Stimulated activated CD8-positive, alpha-beta memory T cell treated with anti-CD3 and anti-CD28 coated beads, Interleukin-4, amount 100 ng/mL, for 1 hour (primary cell): ENCODE measurements at places on chromosomes 12 and 14.

DNA sequence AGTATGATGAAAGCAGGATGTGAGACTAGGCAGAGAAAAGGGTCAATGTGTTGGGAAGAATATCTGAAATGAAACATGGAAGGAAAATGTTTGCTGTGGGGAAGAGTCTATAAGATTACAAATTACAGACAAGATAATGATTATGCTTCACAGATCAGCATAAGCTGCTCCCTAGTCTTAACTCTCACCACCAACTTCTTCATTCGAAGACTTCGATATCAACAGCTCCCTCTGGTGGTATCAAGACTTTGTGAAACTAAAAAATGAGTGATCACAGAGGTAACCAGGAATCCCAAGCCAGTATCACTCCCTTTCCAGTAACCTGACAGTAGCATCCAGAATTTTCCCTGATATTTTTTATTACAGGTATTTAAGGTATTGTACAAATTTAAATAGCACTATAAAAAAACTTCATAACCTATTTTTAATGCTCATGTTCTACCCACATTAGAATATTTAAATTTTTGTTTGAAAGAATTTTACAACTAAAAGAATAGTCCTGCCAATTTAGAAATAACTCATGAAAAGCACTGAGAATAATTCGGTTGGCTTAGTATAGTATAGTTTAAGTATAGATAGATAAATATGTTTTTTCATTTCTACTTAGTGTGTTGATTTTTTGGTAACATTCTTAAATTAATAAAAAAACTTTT is 84.4 kb downstream of the C2CD5 start:
- DNase-seq = no peak

- DNase-seq = no peak
These were observed 948.1 kb downstream of the NRXN3 start for GRCh38 chr14:79118291-79118690.

DNA sequence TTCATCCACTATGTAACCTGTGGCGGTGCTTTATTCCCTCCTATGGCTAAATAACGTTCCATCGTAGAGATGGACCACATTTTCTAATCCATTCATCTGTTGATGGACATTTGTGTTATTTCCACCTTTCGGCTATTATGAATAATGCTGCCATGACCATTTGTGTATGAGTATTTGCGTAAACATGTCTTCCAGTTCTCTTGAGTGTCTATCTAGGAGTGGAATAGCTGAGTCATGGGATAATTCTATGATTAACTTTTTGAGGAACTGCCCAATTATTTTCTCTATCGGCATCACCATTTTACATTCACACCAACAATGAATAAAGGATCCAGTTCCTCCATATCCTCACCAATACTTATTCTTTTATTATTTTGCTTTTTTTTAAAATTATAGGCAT is 261.9 kb upstream of the SFSWAP start:
- DNase-seq = no peak

GRCh38 chr12:100987552-100988521 is 193.3 kb downstream of the ANO4 start:
- no peak for DNase-seq

DNA sequence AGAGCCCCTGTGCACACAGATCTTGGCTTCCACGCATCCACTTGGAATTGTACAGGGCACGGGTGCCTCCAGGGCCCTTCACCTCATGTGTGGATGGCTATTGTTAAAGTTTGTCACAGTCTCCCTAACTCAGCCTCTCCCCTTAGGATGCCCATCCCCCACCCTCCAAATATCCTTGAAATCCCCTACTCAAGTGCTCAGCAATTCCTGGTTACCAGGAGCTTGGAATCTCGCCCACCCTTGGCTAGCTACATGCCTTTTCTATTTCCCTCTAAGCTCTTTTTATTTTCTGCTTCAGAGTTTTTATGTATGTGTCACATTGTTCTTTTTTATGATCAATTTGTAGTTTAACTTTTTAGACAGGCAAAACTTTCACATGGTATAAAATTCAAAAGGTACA is 13.0 kb upstream of the NR1H4 start:
- DNase-seq = no peak

DNA sequence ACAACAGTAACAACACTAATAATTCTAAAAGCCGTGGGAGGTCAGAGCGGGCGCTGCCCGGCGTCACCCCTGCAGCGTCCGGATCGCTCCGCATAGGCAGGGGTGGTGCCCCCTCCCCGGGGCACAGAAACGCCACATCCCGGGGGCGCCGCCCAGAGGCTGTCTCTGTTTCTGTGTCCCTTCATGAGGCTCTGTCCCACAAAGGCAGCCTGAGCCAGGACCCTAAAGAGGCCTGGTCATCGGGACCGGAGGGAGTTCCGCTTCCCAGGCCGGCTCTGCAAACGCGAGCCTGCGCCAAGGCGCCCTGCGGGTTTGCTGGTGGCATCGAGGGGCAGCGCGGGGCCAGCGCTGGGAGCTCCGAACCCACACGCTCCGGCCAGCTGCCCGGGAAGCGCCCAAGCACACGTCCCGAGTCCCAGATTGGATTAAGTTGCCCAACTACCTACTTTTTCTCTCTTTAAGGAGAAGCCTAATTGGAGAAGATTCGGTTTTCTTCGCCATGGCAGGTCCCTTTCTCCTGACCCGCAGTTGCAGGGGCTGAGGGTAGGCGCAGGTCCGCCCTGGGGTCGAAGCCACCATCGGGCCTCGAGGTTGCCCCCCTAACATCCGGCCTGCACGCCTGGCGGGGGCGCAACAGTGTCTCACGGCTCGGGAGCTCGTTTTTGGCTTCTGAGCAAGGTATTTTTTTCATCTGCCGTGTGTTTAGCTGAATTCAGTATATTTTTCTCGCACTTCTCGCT is 421.7 kb downstream of the VRK1 start:
- DNase-seq = no peak

DNA sequence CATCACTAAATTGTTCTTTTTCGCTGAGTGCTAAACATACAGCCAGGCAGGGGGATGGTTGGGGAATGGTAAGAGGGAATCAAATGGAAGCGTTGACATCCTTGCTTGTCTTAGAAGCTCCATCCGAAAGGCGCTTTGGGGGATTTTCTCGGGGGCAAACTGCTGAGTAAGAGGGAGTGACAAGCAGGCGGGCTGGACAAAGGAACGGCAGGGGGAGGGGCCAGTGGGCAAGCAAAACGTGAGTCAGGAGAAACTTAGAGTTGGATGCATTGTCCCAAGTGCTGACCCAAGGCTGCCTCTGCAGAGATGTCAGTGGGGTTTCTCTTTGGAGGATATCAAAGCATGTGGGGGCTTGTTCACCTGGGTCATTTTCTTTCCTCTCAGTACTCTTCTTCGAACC is 480.5 kb downstream of the VRK1 start:
- DNase-seq = no peak

DNA sequence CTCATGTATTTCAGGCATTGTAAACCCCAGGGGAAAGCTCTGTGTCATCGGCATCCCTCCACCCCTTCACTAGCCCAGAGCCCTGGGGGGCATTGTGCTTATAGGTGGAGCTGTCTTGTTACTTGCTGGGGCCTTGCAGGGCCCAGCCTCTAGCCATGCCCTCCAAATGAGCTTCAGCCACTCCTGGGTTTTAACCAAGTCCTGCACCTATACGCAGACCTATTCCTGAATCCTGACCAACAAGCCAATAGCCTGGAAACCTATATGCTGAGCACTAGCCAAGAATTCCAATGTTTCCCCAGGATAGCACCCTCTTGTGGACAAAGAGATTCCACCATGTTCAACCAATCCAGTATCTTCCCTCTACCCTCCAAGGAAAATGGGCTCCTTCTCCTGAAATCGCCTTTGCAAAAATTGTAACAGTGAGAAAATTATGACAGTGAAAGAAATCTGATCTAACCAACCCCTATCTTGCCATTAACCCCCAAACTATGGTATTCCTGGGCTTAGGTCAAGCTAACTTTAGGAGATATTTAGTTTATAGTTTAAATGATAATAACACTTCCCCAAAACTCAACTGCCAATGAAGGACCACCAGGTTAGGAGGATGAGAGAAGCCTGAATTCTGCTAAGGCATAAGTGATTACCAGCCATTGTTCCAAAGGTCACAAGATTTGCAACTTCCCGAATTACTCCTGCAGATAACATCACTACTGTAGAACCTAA is 55.5 kb downstream of the TTC7B start:
- no peak for DNase-seq

DNA sequence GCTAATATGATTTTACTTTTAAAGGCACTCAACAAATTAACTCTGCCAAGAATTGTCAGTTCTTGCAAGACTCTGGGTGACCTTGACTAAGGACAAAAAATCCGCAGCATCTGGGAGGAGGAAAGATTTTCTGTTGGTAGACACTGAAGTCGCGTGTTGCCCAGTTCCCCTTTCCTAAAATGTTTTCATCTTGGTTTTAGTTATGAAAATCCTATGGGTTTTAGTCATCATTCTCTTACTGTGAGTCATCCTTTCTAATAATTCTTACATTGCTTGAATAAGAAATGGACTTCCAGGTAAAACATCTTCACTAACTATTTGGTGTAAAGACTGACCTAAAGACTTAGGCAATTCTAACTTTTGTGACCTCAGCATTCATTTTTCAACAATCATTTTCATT is 9.1 kb downstream of the GSG1 start:
- no peak for DNase-seq

- no peak for DNase-seq
These were observed 45.3 kb downstream of the BEGAIN start for GRCh38 chr14:100541621-100542560.

DNA sequence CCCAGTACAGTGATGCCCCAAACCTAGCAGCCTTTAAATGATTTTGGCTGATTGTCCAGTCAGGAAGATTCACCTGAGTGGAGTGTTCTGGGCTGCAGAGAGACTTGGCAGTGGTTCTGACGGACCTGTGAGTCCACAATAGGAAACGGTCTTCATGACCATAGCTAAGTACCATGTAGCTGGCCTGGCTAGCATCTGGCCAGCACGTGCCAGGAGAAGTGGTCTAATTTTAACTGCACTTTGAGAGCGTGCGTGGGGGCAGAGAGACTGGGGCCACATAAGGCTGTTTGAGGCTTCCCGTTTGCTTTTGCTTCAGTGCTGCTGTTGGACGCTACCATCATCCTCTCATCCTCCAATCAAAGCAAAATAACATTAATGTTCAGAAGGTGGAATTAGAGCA is 54.7 kb downstream of the PPM1A start:
- DNase-seq = no peak

GRCh38 chr12:13613297-13613696 is 368.1 kb downstream of the GRIN2B start:
- no peak for DNase-seq

DNA sequence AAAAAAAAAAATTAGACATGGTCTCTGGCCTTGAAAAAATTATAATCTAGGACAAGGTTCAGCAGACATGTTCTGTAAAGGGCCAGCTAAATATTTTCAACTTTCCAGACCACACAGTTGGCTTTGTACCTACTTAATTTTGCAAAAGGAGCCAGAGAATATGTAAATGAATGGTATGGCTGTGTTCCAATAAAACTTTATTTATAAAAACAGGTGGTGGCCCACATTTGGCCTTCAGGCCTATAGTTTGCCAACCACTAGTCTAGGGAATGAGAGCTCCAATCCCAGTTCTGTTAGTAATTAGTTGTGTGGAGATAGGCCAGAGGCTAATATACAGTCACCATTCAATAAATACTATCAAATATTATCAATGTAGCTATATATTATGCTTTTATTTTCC is 29.3 kb upstream of the PWP1 start:
- DNase-seq = no peak

DNA sequence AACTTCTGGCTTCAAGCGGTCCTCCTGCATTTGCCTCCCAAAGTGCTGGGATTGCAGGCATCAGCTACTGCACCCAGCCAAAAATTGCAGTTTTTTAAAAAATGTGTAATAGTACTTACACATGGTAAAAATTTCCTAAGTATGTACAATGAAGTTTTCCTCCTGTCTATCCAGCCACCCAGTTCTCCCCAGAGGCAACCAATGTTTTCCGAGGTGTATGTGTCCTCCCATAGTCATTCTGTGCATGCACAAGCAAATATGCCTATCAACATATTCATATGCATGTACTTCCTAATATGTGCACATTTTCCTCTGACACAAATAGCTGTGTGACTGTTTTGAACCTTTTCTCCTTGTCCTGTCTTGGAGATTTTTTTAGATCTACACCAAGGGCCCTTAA is 195.0 kb downstream of the SLC5A8 start:
- no peak for DNase-seq

- no peak for DNase-seq
These were observed 248.5 kb downstream of the DUSP6 start for GRCh38 chr12:89103831-89104230.

DNA sequence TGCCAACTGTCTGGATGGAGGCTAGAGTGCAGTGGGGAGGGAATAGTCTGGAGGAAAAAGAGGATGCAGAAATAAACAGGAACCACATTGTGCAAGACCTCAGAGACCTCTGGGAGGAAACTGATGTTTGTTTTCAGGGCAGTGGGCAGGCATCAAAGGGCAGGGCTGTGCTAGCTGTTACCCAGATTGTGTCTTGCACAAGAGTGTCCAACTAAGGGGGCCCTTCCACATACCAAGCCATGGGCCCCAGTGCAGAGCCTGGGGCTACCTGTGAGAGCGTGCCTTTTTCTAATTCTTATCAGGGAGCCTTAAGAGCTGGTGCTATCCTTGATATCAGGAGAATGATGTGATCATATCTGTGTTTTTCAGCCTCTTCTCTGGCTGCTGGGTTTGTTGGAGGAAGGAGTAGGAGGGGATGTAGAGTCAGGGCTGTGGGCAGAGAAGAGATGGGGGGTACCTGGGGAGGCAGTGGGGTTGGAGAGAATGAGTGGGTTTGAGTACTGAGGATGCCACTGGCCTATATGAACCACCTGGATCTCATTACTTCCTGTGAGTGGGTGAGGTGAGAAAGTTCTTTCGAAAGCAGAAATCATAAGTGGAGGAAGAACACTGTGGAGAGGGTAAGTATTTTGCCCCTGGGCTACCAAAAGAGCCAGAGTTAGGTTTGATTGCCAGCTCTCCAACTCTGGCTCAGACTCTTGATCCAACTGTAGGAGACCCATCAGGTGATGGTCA is 259.2 kb upstream of the CRY1 start:
- DNase-seq = no peak

- no peak for DNase-seq
These were observed 142.2 kb upstream of the RFLNA start for GRCh38 chr12:124152731-124153130.

- no peak for DNase-seq
These were observed 5.5 kb downstream of the CYP46A1 start for GRCh38 chr14:99689266-99690236.

GRCh38 chr12:6950401-6950801 is 755 bp upstream of the PTPN6 start:
- no peak for DNase-seq

DNA sequence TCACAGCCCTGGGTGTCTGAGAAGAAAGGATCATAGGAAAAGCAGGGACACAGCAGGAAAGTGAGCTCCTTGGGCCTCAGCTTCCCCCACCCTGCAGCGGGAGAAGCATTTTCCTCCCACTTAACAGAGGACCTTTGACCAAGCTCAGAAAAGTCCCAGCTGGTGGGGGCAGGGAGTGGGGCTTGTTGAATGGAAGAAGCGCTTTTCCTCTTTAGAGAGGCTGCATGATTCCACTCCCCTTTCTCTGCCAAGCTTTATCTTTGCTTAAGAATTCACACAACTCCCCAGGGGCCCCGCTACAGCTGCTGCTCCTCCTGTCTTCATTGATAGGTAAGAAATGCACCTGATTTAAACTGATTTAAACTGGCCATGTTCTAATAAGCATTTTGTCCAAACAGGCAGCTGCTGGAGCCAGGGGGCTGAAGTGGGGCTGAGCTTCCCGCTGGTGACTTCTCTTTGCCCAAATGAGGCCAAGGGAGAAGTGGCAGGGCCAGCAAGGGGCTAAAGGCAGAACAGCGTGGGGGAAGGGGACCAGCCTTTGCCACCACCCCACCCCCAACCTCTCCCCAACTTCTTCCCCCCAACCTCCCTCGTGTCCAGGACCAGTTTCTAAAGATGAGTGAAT is 1.7 kb upstream of the PAPLN start:
- DNase-seq = no peak

- DNase-seq = no peak
These were observed 186.5 kb upstream of the HMGA2 start for GRCh38 chr12:65637774-65638173.
